Activated CD4-positive, alpha-beta T cell treated with anti-CD3 and anti-CD28 coated beads, Interleukin-2, Interleukin-4, amounts not matched to agents 100 ng/mL and 50 ng/mL, durations not matched to agents 16 hours and 8 hours (primary cell): ENCODE measurements at places on chromosomes 7 and 10.

DNA sequence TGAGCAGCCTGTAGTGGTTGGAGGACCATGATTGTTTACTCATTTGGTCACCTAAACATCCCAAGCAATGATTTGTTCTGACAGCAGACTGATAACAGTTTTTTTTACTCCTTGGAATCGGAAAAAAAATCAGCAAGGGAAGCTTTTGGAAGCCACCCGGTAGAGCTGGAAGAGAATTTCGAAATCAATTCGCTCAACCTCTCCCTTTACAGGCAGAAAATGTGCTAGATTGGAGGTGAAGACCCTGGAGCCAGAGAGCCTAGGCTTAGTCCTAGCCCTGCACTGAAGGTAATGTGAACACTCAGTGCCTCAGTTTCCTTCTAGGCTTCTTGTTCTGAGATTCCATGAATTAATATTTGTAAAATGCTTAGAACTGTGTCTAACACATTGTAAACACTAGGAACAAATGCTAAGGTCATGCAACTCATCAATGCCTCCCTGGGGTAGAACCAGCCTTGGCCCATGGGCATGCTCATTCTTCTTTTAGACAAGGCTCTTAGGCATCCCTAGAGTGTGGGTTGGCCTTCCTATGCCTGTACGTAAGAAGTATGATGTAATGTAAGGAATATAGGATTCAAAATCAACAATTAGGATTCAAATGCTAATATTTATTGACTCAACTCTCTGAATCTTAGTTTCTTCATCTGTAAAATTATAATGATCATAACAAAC, 52.7 kb downstream of the MET start:
- no peak for DNase-seq

GRCh38 chr10:100507357-100507732, 12.3 kb downstream of the SEC31B start:
- no peak for DNase-seq

DNA sequence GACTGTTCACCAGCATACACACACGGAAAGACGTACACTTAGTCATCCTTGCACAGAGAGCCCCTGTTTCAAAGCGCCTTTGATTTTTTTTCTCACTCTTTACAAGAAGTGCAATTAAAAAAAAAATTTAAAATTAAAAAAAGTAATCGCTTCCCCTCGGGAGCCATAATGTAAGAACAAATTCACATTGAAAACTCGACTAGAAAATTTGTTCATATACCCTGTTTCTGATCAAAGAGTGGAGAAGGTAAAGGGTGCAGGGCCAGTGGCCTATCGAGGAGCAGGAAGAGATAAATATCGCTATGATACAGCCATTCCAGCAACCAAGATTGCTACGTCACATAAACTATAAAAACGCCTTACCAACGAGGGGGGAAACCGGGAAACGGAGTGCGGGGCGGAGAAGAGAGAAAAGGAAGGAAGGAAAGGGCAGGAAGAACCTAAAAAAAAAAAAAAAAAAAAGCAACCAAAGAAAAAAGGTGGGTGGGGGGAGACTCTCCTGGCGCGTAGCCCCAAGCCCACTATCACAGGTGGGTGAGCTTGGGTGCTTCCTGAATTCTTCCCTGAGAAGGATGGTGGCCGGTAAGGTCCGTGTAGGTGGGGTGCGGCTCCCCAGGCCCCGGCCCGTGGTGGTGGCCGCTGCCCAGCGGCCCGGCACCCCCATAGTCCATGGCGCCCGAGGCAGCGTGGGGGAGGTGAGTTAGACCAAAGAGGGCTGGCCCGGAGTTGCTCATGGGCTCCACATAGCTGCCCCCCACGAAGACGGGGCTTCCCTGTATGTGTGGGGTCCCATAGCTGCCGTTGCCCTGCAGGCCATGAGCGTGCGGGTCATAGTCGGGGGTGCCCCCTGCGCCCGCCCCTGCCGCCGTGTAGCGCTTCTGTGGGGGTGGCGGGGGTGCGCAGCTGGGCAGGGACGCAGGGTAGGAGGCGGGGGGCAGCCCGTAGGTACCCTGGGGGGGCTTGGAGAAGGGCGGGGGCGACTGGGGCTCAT, 5.2 kb upstream of the HOXA2 start:
- DNase-seq = no peak

GRCh38 chr10:122939133-122939855, 14.7 kb downstream of the C10orf88 start:
- no peak for DNase-seq

GRCh38 chr7:149509774-149510173, 12.2 kb upstream of the ZNF746 start:
- DNase-seq = no peak

- DNase-seq = no peak
Measured at GRCh38 chr7:74542558-74543117, 88.9 kb downstream of the GTF2IRD1 start.

DNA sequence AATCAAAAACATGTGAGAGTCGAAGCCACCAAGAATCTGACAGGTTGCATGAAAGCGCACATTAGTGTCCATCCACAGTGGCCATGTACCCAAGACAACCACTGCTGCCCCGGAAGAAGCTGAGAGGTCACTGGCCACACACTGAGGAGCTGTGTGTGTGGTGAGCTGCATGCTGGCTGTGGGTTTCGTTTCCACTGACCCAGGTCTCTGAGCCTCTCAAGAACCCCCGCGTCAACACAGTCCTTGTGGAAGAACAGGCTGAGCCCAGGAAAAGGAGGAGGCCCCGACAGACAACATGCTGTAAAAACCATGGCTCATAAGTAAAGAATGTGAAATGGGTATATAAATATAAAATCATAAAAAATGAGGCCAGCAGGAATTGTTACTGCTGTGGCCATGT, 8.2 kb downstream of the VIPR2 start:
- no peak for DNase-seq

DNA sequence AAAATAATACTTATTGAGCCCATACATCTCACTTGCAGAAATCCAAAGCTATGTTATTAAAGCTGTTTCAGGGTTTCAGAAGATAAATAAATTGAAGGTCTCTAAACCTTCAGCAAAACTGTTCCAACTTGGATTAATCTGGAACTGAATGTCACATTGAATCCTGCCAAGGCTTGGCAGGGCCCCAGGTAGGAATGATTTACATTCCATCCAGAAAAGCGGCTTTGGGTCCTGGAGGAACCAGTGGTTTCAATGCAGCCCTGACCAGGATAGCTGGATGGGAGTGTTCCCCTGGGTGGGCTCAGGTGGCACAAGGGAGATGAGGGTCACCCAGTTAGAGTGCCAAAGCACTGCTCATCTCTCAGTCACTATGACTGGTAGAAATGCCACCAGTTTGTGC, 37.0 kb upstream of the TMEM72 start:
- no peak for DNase-seq

DNA sequence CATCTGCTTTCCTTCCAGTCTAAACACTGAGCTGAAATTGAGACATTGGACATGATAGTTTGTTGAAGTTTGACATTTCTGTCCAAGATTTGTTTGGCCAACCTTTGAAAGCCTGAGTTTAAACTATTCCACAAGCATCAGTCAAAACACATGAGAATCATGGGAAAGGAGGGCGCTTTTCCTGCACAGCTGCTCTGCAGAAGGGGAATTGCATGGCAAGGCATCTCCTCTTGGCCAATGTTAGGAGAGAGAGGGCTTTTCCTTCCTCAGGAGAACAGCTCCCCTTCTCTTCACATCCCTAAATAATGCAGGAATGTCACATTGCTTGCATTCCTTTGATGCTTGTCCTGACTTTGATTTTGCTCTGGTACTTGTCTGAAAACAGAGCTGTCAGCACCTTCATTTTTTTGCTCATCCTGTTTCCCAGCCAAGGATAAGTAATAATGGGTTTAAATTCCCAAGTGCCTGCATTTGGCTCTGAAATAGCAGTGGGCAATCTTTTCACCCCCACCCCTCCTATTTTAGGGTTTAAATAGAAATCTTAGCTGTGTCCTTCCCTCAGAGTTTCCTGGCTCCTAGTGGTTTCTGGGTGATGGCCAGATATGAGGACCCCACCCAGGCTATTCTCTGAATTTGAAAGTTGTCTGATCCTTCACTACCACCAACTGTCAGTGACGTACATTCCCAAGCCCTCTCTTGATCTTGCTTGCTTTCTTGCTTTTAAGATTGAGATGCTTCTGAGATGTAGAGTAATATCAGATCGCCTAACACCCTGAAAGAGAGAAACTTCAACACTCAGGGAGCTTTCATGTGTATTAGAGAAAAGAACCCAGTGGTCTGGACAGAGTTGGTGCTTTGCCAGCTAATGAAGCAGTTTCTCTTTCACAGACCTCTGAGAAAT, 75.2 kb upstream of the NPVF start:
- no peak for DNase-seq
